NB4 (cell line): ENCODE measurements at places on chromosomes 4 and X.

- DNase-seq: no peak
Measured at GRCh38 chr4:150382028-150382427, 199.9 kb upstream of the MAB21L2 start.

- peak; percentile 98 for DNase-seq
Measured at GRCh38 chr4:2787230-2788100, 5.4 kb upstream of the SH3BP2 start.

- DNase-seq: no peak
Measured at GRCh38 chr4:149836546-149836945, 20.9 kb upstream of the IQCM start.

DNA sequence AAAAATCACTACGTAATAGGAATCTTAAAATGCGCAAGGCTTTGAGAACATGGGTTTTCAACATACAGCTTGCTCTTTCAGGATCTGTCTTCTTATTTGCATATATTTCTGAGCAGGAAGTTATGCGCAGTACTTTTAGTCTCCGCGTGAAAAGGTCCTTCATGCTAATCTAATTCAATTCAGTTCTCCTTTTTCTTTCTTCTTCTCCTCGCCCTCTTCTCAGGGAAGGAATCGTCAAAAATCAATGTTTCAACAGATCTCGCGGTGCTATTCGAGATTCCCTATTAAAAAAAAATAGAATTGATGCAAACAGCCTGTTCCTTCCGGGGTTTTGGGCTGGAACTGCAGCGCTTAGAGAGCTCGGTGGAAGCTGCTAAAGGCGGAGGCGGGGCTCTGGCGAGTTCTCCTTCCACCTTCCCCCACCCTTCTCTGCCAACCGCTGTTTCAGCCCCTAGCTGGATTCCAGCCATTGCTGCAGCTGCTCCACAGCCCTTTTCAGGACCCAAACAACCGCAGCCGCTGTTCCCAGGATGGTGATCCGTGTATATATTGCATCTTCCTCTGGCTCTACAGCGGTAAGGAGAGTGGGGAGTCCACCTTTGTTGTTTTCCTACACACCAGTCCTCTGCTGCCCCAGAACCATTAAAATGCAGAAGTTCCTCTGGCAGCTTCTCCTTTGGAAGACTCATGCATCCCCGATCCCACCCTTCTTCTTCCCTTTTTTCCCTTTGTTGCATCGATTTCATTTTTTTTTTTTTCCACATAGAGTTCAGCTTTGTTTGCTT is at the start of the genes HMGN5 and SH3BGRL:
Gene HMGN5 (minus strand): TSS at position 243 of the 785 bp plus-strand sequence. CDS start 80,364 bp downstream, outside the sequence.
Gene SH3BGRL (plus strand): TSS at position 432 of the 785 bp plus-strand sequence. CDS start 99 bp downstream, at position 531.
- peak; percentile 88 for DNase-seq

- no peak for DNase-seq
Measured at GRCh38 chrX:117957128-117957527, 159.5 kb downstream of the KLHL13 start.

DNA sequence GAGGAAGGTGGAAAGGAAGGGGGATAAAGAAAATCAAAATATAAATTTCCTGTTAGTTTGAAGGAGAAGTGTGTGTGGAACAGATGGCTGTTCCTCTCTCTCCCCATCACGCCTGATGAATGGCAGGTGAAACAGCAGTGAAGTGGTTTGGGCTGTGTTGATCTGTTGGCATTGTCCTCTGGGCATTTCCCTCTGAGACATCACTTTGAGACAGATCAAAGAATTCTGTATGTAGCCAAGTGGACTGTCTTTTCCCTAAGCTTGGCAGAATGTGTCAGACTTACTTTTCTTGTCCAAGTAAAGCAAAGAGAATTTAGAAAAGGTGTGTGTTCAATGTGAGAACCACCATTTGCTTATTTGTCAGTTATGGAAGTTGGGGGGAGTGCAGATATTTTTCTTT is 47.5 kb downstream of the SEPTIN11 start:
- no peak for DNase-seq

- peak; percentile 13 for DNase-seq
Measured at GRCh38 chr4:75848891-75849290, 53.4 kb downstream of the PPEF2 start.

GRCh38 chr4:98150092-98150761 is 7.0 kb upstream of the STPG2 start:
- peak; percentile 8 for DNase-seq

GRCh38 chr4:173990126-173990868 is 293.2 kb downstream of the FBXO8 start:
- DNase-seq: peak; percentile 44

DNA sequence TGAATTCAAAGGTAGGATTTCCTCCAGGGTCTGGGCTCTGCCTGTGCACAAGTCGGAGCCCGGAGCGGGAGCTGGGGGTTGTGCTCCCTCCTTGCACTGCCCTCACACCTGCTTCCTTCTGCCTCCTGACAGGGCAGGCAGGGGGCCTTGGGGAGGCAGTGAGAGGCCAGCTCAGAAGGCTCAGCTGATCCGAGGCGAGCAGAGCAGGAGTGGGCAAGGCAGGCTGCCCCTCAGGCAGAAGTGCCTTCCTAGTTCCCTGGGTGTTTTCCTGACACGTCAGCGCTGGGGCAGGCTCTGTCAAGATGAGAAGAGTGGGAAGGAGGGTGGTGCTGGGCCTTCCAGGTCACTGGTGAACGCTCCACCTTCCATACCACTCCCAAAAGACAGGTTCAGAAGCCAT is 5.5 kb upstream of the IRAK1 start:
- no peak for DNase-seq

DNA sequence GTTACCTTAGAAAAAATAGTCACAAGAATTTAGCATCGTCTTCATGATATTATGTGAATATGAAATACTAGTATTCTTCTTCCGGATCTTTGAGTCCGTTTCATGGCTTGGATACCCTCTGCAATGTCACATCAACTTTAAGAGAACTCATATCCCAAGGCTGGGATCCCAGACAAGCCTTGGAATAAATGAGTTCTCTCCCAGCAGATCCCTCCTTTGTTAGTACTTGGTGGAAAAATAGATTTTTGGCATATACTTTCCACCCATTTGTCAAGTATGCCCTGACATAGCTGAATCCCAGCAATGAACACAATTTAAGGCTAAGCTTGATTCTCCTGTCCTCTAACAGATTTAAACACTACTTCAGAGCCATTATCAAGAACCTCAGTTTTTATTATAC is 144.5 kb downstream of the PPARGC1A start:
- no peak for DNase-seq

GRCh38 chr4:56424697-56425514 is 10.5 kb downstream of the PPAT start:
- DNase-seq: peak; percentile 51

DNA sequence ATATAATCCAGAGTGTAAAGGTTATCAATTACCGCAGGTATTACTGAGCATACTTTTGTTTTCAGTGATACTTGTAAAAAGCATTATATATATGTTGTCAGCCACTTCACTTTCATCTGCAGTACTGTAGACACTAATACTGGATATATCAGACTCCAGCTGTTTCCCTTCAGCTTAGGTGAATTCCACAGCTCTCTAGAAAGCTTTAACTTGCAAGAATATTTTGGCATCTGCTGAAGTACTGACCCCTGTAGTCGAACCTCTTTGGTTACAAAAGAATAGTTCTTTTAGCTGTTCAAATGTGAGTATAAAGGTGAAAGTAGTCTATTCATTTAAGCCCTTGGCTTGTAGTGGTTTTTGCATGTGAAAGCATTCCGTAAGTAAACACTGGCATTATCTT is 1222.7 kb upstream of the TENM3 start:
- DNase-seq: no peak

- DNase-seq: no peak
Measured at GRCh38 chrX:153776120-153776599, 4.7 kb upstream of the SRPK3 start.

DNA sequence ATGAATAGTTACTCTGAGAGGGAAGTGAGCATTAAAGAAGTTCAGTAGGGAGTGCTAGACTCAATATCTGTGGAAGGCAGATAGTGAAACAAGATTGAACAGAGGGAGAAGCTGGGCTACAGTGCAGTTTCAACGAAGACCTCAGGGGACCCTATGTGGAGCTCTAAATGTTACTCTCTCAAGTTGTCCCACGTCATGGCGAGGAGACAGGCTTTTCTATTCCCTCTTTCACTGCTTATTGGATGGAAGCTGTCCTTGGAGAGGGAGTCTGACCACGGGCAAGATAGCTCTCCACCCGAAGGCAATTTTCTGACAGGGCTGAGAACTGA is 42.3 kb upstream of the CCSER1 start:
- no peak for DNase-seq

- DNase-seq: no peak
Measured at GRCh38 chr4:19187691-19188090, 1064.0 kb upstream of the SLIT2 start.

DNA sequence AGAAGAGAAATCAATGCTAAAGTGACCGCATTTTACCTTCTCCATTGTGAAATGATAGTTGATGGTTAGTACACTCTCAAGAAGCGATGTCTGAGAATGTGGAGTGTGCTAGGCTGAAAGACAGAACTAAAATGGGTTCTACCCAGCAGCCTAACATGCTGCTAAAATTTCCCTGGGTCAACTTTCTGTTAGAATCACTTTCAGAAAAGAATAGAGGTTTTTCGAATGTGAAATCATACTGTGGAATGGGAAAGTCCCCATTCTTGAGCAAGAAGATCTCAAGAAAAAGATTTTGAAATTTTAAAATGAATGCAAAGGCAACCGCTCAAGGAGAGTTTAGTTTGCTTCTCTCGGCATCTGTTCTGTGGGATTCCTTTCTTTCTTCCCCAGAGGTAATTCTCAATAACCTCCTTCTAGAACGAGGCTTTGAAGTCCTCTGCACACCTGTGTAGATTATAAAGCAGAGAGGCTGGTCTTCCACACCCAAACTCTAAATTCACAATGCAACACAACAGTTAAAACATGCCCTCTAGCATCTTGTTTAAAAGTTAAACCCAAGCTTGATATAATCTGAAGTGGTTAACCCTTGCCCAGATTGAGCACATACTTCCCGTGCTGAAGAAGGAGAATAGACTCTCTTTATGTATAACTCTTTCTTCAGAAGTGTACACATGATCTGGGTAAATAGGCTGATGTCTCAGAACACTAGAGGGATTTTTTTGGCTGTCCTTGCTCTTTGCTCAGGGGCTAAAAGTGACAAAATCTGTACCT is 208.7 kb upstream of the KLF3 start:
- no peak for DNase-seq

DNA sequence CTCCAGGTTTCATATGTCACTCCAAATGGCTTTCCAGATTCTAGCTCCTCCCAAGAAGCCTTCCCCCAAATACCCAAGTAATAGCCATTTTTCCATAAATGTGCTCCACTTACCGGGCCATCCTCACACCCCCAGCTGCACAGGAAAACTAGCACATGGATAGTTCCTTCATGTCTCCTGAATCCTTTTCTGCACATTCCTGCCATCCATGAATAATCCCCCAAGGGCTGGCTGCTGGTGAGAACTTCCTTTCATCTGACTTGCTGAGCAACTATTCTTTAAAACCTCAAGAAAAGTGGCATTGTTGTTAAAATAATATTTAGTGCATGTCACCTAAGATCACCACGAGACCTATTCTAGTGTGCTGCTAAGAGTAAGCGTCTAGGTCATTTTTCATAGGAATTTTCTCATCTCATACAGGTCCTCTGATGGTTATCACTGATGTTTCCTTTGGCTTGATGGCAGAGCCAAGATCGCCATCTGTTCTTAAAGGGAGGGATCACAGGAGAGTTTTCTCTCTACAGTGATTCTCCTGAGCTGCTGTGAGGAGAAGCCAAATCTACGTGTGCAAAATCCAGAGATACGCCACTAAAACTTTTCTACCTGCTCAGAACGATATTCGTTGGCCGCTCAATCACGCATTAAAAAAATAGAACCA is 71.3 kb downstream of the MAP3K15 start:
- no peak for DNase-seq

GRCh38 chr4:56185901-56186300 is 201.4 kb downstream of the AASDH start:
- no peak for DNase-seq

DNA sequence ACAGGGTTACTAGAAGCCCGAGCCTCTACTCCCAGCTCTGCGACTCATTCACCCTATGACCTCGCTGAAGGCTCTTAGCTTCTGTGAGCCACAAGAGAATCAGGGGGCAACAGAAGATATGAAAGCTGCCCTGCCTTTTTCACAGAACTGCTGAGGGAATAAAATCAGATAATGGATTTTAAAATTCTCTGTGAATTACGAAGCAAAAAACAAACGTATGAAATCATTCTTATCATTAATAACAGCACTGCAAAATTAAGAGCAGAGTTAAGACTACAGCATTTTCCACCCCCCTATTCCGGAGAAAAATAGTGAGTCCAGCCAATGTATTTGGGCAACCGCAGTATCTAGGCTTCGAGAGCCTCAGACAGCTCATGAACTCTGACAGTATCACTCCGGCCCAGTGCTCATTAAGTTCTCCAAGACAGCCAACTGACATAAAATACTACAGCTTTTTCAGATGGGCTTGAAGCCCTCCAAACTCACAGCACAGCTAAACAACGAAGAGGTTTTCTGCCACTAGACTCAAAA is 33.4 kb downstream of the AFAP1 start:
- DNase-seq: no peak

GRCh38 chr4:37682701-37683401 is 3.3 kb downstream of the RELL1 start:
- peak; percentile 56 for DNase-seq

- no peak for DNase-seq
Measured at GRCh38 chr4:73392936-73393335, 11.2 kb upstream of the ALB start.

- DNase-seq: peak; percentile 74
Measured at GRCh38 chrX:153554519-153555167, 37.2 kb downstream of the ATP2B3 start.

GRCh38 chr4:102625232-102625930 is 124.2 kb downstream of the NFKB1 start:
- DNase-seq: peak; percentile 75

- peak; percentile 54 for DNase-seq
Measured at GRCh38 chrX:150845091-150845490, 53.4 kb downstream of the CD99L2 start.

- peak; percentile 24 for DNase-seq
Measured at GRCh38 chrX:36898301-36898700, 109.9 kb upstream of the FAM47C start.

DNA sequence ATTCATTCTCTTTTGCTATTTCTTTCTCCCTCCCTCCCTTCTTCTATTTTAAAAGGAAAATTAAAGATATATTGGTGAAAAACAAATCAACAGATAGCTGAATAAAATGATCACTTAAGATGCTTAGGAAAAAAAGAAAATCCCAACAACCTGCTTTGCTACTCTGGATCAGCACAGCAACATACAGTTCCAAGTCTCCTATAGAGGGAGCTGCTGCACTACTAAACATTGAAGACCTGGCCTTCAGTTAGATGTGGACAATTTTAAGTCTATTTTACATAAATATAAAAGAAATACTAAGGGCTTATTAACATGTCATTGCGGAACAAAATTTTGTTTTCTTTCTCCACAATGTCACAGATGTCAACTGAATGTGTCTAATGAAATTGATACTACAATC is 226.4 kb downstream of the MAGEB5 start:
- DNase-seq: peak; percentile 23

GRCh38 chr4:52241916-52242315 is 190.8 kb downstream of the SPATA18 start:
- DNase-seq: no peak
